ENCODE measurements at places on chromosomes 4 and X.

DNA sequence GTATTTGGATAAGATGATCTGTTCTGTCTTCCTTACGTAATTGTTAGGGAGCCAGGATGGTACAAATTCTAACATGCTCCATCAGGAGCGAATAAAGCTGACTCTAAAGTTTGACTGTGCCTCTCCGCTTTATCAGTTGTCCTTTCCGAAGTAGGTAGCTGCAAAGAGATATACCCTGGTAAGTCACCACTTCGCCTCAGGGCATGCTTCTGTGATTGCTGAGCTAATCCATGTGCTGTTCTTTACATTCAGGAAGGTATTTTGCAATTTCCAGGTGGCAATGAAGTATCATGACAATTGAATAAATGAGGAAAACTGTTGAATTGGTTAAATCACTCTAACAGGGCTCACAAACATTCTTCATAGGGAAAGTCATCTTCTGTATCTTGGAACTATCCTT, 38.9 kb downstream of the KIT start:
- no peak for DNase-seq

GRCh38 chr4:8914461-8915171, 43.0 kb upstream of the HMX1 start:
- DNase-seq, result peak; percentile 1

GRCh38 chrX:114532111-114532805, 51.6 kb upstream of the HTR2C start:
- DNase-seq, result no peak

DNA sequence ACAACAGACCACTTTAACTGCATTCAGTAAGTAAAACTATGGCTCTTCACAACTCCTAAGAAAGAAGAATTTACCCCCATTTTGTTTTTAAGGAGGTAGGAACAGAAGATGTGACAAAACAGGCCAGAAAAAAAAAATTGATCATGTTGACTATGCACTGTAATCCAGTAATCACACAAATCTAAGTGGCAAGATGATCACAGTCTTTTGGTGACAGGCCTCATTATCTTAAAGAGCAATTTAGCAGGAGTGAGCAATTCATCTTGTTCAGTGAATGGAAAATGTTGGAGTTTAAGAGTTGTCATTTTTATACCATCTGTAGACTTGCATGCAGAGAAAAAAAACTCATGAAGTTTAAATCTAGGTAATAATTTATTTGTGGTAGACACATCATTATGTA, 115.1 kb downstream of the SLC39A8 start:
- no peak for DNase-seq

DNA sequence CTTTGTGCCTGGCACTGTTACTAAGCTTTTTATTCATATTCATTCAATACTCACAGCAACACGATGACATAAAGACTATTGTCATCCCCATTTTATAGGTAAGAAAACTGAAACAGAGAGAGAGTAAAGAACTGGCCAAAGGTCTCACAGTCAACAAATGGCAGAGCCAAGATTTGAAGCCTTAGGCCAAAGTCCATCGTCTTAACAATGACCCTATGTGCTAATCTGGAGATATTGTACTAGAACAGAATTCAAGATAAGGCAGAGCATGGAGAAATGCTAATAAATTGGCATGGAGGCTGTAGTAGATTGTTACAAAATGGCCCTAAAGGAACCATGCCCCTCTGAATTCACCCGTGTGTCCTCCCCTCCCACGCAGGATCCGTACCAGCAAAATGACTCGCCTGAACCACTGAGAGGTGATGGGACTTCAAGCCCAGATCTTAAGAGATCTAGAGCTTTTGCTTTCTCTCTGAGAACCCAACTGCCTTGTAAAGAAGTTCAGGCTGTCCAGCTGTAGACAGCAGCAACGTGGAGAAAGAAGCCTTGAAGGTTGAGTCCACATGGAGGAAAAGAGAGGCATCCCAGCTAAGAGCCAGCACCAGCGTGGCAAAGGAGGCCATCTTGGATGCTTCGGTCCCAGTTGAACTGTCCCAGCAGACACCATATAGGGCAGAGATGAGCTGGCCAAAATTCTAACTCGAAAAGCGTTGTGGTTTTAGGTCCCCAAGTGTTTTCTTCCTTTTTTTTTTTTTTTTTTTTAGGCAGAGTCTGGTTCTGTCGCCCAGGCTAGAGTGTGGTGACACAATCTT, 52.8 kb upstream of the RBM47 start:
- DNase-seq, result no peak

GRCh38 chrX:12979026-12979607, 4.2 kb downstream of the TMSB4X start:
- DNase-seq, result no peak

DNA sequence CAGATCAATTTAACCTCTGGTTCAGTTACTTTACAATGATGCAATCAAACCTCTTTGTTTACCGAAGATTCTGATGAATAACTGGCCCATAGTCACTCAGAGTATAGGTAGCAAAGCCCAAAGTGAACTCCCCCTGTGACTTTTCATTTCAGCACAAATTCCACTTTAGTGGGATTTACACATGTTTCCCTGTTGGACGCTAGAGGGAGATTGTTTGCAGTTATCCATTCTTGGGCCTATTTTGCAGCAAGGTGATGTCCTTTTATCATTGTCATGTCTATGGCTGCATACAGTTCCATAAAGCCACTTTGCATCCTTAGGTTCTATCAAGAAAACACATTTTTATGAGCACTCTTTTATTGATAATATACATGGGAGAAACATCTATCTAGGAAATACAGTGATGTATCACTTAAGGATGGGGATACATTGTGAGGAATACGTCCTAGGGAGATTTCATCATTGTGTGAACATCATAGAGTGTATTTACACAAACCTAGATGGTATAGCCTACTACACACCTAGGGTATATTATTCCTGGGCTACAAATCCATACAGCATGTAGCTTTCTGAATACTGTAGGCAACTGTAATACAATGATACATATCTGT, 14.5 kb upstream of the DKK2 start:
- peak; percentile 26 for DNase-seq

DNA sequence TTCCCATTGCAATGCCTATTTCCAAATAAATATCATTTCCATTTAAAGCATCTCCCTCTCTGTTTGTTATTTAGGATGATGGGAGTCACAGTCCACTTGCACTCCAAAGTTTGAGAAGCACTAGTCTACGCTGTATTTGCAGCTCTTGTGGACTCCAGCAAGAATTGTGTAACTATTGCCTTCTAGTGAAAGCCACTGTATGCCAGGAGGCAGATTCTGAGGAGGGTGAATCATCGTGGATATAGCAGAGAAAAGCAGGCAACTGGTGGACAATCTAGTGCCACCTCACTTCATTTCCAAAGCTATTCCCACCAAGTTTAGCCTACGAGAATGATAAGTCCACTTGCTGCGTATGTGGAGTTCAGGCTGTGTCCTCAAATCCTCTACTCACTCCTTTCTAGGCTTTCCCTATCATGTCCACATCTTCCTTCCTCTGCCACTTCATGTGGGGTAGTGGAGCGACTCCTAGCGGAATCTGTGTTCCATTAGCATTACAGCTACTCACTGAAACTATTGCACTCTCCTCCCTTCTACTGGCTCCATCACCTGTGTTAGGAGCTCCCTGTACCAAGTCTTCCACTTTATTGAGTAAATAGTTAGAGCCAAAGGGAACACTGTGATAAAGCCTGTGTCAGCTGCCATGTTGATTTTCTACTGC, 501.8 kb upstream of the GALNT7 start:
- DNase-seq, result no peak

- peak; percentile 71 for DNase-seq
Measured at GRCh38 chr4:8278421-8279287, 9.1 kb downstream of the HTRA3 start.

DNA sequence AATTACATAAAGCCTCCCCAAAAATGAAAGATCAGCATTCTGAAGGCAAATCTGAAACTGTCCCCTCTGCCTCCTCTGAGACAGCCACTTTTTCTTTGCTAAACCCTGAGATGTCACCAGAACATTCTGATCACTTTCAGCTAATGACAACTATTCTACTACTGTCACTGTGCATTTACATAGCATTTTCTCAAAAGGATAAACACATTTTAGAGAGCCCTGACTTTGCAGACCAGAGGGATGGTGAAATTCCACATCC, 72.1 kb downstream of the GATB start:
- no peak for DNase-seq

DNA sequence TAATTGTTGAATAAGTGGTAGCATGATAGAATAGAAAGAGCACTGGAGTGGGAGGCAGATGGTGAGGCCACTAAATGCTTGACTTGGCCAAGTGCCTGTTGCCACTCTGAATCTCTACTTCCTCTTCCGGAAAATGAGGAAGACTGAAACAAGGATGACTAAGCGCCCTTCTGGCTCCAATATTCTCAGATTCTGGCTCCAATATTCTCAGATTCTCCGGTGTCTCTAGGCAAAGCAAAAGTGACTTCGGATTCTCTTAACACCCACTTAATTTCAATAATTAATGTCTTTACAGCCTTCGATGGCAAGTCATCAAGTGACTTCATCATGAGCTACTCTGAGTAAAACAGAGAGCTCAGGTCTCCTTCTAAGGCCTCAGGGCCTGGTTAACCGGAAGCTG, 402.2 kb upstream of the FGF13 start:
- DNase-seq, result no peak

DNA sequence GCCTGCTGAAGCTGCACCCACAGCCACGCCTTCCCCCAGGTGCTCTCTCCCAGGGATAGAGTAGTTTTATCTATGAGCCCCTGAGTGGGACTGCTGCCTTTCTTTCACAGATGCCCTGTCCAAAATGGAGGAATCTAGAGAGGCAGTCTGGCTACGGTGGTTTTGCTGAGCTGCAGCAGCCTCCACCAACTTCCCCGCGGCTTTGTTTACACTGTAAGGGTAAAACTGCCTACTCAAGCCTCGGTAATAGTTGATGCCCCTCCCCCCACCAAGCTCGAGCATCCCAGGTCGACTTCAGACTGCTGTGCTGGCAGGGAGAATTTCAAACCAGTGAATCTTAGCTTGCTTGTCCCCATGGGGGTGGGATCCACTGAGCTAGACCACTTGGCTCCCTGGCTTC, 84.5 kb downstream of the PRKG2 start:
- no peak for DNase-seq

- DNase-seq, result peak; percentile 35
Measured at GRCh38 chrX:3518870-3519269, 172.4 kb upstream of the MXRA5 start.

GRCh38 chr4:6405397-6405706, 67.1 kb downstream of the PPP2R2C start:
- no peak for DNase-seq

DNA sequence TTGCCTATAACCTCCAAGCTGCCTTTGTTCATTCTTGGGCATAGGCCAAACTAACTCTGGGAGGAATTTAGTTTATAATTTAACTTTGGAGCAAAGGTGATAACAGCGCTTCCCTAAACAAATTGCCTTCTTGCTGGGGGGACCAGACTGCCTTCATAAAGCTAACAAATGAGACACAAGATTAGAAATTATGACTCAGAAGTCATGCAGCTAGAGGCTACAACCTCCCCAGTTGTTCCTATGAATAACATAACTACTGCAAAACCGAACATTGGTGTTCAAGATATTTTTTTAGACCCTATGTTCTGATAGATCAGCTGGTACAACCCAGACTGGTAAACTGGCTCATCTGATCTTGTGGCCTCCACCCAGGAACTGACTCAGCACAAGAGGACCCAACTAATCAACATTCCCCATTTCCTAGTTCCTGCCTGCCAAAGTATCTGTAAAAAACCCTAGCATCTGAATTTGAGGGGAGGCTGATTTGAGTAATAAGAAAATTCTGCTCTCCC, 22.0 kb upstream of the TMPRSS11B start:
- DNase-seq, result no peak

DNA sequence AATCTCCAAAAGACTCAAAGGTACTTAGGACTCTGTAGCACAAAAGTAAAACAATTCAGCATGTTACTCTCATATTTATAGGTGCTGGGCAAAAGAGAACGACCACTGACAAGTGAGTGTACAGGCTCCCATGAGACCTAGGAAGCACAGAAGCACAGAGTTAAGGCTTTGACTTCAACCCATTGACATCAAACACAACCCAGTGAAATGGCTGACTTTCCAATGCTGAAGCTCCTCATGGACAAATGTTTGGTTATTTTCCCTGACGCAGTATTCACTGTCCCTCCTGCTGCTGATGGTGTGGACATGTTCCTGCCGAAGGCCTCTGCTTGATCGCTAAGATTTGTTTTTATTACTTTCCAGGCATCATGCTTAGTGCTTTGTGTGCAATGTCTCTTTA, 148.7 kb downstream of the TSPAN5 start:
- no peak for DNase-seq

GRCh38 chrX:40434947-40435346, 145.8 kb upstream of the ATP6AP2 start:
- peak; percentile 66 for DNase-seq

GRCh38 chrX:71170660-71171059, 26.0 kb downstream of the NLGN3 start:
- DNase-seq, result no peak

- DNase-seq, result peak; percentile 71
Measured at GRCh38 chrX:151902813-151903591, 9.7 kb upstream of the MAGEA4 start.

GRCh38 chr4:55386073-55386472, 9.7 kb upstream of the TMEM165 start:
- DNase-seq, result no peak

DNA sequence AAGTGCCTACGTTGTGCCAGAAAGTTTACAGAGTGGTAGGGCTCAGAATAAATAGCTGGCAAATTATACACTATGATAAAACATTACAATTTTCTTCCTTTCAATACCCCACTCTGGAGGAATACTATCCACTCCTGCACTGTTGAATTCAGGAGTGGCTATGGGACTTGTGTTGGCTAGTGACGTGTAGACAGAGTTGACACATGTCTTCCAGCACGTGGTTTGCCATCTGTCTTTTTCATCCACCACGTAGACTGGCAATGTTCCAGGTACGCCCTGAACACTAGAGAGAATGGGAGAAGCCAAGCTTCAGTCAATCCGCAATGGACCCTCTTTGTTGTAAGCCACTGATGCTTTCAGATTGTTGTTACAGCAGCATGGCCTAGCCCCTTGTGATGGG, 168.8 kb upstream of the RBPJ start:
- DNase-seq, result no peak

DNA sequence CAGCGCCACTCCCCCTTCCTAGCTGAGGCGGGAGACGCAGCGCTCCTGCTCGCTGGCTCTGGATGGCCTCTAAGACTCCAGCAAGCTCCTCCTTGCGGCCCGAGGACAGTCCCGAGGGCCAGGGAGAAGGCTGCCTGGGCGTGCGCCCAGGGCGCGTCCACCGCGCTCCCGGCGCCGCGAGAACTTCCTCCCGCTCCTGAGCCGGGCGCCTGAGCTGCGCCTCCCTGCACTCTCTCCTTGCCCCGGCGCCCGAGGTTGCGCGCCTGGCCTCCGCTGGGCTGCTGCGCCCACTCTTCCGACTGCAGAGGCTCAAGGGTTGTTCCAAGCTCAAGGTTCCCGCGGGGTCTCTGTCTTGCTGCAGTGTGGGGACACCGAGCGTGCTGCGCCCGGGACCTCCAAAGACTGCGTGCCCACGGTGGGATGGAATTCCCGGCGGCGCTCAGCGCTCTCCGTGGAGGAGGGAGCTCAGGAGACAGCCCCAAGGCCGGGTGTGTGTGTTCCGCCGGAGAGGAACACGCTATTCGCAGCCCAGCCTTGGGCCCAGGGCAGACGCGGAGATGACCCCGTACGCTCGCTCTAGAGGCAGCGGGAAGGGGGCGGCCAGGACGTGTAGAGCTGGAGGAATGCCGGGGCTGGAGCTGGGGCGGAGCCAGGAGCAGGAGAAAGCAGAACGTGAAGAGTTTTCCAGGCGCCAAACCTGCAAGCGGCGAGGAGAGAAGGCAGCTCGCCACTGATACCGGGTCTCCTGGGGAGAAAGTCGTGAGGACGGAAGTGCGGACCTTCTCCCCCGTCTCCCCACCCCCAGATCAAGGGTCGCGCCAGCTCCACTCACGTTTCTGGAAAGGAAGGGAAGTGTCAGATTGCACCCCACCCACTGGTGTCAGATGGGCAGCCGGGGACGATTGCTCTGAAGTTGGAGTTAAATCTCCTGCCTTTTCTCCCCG, at the start of gene ARHGAP6:
Gene ARHGAP6, minus strand, starts transcription at position 753 of the 944 bp plus-strand sequence. CDS start 1,092 bp downstream, outside the sequence.
- DNase-seq, result peak; percentile 47

Data from hepatocyte (in vitro differentiated cells).